D341Med (cell line): ENCODE measurements at places on chromosomes 16 and 17.
A peak's percentile ranks its signal among the peaks of the same experiment; 100 is the strongest.

- no peak for DNase-seq
Measured at GRCh38 chr17:64252831-64253230, 10.2 kb downstream of the TEX2 start.

DNA sequence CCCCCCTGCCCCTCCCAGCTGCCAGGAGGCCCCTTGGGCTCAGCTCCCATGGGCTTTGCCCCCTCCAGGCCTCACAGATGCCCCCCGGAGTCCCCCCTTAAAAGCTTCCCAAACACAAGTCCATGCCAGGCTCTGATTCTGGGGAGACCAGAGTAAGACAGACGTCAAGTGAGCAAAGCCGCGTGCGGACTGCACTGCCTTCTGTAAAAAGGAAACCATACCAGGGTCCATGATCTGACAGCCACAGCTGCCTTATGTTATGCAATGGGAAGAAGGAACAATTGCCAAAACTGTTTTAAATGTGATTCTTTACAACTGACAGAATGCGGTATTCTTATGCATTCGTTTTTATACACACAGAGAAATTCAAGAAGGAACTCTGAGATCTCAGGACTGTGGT, 17.9 kb upstream of the HEXD start:
- DNase-seq = no peak

DNA sequence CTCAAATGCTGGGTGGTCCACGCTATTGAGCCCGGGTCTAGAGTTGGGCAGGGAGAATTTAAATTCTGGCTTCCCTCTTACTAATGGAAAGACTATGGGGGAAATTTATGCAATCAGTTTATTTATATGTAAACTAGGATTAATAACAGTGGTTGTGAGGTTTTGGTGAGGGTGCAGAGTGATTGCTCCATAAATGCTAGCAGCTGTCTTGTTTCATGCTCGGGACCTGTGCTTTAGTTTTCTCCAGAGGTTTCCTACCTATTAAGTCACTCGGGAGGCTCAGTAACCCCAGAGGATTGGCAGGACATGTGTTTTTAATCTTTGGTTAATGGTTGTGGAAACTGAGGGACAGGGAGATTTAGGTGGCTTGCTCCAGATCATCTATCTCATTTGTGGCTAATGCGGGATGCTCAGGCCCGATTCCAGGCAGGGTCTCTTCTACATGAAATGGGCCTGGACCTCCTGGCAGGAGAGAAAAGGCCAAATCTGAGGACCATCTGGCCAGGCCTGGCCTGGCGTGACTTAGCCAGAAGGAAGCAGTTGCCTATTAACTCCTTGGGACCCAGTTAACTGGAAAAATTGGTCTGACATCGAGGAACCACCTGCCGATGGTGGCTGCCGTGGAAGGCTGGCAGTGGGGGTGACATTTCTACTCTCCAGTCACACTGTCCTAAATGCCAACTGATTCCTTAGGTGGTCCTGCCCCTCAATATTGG, 2.1 kb downstream of the PRCD start:
- DNase-seq = no peak

GRCh38 chr16:21064203-21064602, 86.4 kb downstream of the DNAH3 start:
- DNase-seq = no peak

DNA sequence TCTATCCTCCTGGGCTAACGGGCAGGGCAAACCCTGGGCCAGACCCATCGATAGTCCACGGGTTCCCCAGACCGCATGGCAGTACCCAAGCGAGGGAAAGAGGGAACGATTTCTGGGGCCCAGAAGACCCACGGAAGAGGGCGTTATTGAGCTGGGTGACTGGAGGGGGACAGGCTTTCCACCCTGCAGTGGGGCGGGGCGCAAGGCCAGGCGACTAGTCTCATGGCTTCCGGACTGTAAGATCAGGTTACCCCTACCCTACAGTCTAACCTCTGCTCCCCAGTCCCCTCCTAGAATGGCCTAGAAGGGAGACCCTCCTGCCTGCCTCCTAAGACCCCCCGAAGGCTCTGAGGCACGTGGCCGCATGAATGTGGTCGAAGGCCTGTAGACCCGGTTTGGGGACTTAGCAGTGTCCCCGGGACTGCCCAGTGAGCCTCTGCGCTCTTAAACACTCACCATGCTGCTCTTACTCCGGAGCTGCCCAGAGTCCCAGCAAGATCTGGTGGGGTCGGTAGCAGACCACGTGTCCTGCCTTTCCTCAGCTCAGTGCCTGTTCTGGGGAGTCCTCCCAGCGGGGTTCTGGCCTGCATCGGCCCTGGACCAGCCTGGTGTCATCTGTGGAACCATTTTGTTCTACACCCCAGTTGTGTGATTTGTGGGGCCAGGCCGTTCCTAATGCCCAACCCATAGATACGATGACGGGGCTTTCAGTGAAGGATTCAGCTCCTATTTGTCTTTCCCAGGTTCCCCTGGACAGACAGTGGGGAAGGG, 13.2 kb upstream of the AURKB start:
- peak; percentile 38 for DNase-seq

- DNase-seq = no peak
Measured at GRCh38 chr17:73785958-73786743, 141.9 kb upstream of the SDK2 start.

DNA sequence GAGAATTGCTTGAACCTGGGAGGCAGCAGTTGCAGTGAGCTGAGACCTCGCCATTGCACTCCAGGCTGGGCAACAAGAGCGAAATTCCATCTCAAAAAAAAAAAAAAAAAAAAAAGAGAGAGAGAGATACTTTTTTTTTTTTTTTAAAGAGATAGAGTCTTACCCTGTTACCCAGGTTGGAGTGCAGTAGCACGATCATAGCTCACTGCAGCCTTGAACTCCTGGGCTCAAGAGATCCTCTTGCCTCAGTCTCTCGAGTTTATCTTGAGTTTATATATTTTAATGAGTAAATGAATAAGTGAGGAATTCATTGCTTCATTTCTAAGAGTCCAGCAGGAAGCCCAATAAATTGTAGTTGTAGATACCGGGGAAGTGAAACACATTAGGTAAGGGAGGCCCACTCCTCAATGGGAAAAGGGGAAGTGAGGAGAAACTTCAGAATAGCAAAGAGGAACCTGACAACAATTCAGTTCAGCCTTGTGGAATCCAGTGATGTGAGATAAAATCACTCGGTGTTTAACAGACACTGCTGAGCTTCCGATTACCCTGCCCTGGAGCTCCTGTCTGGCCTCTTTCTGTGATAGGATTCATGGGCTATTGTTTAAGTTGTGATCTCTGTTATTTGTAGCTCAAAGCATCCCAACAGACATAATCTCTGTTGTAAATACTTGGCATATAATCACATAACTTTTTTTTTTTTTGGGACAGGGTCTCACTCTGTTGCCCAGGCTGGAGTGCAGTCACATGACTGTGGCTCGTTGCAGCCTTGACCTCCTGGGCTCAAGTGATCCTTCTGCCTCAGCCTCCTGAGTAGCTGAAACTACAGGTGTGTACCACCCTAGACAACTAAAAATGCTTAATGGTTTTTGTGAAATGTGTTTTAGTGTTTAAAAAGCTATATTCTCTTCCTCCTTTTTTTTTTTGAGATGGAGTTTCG, 15.8 kb upstream of the ITGAM start:
- no peak for DNase-seq

- DNase-seq = no peak
Measured at GRCh38 chr16:52757746-52758472, 211.0 kb upstream of the TOX3 start.

DNA sequence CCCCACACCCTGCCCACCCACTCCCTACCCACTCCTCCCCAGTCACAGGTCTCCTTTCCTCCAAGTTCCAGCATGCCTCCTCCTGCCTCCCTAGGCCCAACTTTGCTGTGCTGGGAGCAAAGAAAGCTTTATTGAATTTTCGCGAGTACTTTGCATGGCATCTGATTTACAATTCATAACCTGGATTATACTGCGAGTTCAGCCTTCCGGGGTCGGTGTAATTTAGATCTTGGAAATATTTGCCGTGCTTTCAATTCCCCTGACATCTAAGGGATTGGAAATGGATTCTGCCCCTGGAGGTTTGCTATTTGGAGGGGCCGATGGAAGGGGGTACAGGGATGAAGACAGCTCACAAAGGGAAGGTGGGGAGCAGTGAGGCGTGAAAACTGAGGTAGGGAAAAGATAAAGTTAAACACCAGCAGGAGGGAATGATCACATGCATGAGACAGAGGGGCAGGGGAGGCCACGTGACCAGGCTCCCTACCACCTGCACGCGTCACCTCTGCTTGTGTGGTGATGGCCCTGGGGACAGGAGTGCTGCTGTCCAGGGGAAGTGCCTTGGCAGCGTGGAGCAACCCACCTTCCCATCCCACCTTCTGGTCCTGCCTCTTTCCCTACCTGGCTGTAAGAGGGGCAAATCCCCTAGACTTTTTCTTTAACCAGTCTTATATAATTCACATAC, 132.3 kb upstream of the RPL38 start:
- DNase-seq = no peak

DNA sequence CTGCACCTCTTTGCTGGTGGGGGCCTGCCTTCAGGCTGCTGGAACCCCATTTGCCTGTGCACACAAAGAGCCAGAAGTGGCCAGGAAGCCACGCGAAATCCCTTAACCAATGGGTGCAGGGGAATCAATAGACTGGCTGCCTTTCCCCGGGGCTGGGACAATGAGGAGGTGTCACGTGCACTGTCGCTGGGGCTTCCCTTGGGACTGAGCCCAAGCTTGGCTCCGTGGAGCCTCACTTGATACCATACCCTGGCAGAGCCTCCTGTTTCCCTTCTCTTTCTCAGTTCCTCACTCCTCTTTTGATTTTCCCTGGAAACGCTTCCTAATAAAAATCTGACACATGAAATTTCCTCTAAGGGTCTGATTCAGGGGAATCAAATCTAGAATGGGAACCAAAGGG, 38.8 kb upstream of the C16orf82 start:
- no peak for DNase-seq

DNA sequence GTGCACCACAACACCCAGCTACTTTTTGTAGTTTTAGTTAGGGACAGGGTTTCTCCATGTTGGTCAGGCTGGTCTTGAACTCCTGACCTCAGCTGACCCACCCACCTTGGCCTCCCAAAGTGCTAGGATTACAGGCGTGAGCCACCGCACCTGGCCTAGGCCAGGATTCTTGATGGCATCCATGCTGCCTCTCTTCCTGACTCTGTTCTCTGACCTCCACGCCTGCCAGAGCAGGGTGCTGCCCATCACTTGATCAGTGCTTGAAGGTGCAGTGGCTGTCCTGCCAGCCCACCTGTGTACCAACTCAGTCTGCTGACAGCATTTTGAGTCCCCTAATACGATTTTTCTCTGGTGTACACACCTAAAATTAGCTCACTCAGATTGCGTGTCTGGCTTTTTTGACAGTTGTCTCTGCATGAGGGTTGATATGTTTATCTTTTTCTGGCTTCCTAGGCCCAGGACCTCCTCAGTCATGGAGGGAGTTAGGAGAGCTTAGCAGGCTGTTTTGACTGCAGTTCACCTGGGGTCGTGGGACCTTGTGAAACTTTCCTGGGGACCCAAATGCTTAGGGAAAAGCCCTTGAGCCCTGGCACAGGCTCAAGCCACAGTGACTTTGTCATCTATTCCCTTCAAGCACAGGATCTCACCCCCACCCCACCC, 5.9 kb downstream of the HAS3 start:
- DNase-seq = no peak

- DNase-seq = no peak
Measured at GRCh38 chr17:68033636-68034451, 1.7 kb upstream of the KPNA2 start.

DNA sequence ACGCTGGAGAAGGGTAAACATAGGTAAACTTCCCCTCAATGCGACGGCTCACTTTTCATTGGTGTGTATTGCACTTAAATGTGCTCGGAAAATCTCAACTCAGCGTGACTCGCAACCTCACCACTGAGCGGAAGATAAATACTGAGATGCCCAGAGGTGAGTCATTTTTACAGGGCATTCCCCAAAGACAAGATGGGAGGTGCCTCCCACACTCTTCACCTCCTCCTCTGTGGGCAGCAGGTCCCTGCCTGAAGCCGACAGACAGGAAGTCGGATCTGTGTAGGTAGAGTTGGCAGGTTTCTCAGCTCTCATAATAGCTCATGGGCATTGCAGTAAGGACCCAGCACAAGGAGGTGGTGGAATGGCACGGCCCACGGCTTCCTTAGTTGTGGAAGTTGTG, 274.6 kb upstream of the HSBP1 start:
- no peak for DNase-seq

DNA sequence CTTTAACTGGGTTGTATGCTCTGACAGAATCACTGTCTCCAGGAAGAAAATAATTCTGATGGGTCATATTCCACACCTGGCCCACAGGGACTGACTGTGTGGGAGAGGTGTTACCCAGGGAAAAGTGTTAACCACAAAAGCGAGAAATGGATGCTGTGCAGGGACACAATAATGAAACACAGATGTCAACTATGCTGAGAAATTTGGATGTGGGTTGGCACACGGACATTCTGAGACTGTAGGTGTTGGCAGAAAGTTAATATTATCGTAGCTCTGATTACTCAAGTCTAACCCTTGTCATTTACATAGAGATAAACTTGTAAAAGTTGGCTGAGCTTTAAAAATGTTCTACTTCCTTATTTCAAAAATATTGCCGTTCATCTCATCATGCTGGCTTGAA, 19.6 kb downstream of the TMC5 start:
- no peak for DNase-seq

DNA sequence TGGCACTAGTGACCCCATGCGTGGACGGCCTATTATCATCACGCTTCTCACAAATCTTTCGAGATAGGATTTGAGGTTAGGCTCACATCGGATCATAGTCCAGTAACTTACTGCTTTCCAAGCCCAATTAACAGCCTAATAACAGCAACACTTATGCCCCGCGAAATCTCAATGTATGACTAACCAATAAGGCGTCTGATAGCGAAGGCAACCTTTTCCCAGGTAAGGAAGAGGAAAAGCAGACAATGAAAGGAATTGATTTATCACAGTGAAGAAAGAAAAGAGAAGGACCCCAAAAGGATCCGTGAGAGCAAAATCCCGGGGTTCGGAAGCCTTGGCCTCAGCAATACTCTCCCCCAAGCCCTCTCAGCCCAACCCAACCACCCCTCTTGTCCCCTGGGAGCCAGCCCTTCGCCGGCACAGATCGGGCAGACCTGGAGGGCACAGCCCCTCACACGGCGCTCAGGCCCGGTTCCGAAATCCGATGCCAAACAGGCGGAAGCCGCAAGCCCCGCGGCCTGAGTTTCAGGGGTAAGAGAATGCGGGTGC, 534 bp downstream of the GPATCH8 start:
- DNase-seq = peak; percentile 74
